IMR-90 (cell line): ENCODE measurements at places on chromosomes 6 and 20. TPM values are rescaled to one million over a fixed set of nuclear protein-coding genes. Genes with fewer than 3 reads are reported as not detected.

Gene TTK
- 21.5 and 35.3 TPM in 2 replicates for total RNA-seq

Gene TAAR2
- not detected in 2 replicates for total RNA-seq

Gene SPINT4
- total RNA-seq = not detected in 2 replicates

Gene ZC3H12D
- under 0.01 TPM in 1 of 2 replicates, not detected in the other for total RNA-seq

Gene POPDC3
- 25.8 and 29.4 TPM in 2 replicates for total RNA-seq

Gene CBLN4
- total RNA-seq = not detected in 2 replicates

Gene SGK2
- under 0.01 TPM in 1 of 2 replicates, not detected in the other for total RNA-seq

Gene ULBP2
- 7.2 and 7.9 TPM in 2 replicates for total RNA-seq

Gene VNN1
- not detected in 2 replicates for total RNA-seq

Gene AKAP7
- 0.54 and 3.3 TPM in 2 replicates for total RNA-seq

Gene KCNQ5
- total RNA-seq = 1.3 and 1.7 TPM in 2 replicates

Gene RAET1G
- 1.3 and 2.2 TPM in 2 replicates for total RNA-seq

Gene TFAP2B
- not detected in 2 replicates for total RNA-seq

Gene LZTS3
- total RNA-seq = 1.4 TPM in 2 replicates

Gene STMND1
- not detected in 2 replicates for total RNA-seq

Gene ATXN1
- 11.1 and 13.9 TPM in 2 replicates for total RNA-seq

Gene CNR1
- not detected in 2 replicates for total RNA-seq

Gene EYS
- under 0.01 TPM in 2 replicates for total RNA-seq

Gene UNC5CL
- not detected in 2 replicates for total RNA-seq

Gene DZANK1
- 0.54 and 0.83 TPM in 2 replicates for total RNA-seq

Gene HEY2
- total RNA-seq = not detected in 2 replicates

Gene CAGE1
- under 0.01 TPM in 1 of 2 replicates, not detected in the other for total RNA-seq

Gene OR12D3
- total RNA-seq = not detected in 2 replicates

Gene THBD
- total RNA-seq = under 0.01 TPM in 1 of 2 replicates, not detected in the other

Gene EFCAB8
- not detected in 2 replicates for total RNA-seq

Gene DYNLT2
- total RNA-seq = 0.36 and 1.1 TPM in 2 replicates

Gene SALL4
- not detected in 2 replicates for total RNA-seq

Gene IYD
- total RNA-seq = not detected in 2 replicates

Gene SNX14
- total RNA-seq = 61.8 and 116 TPM in 2 replicates

Gene HLA-DOB
- 0.28 and 0.36 TPM in 2 replicates for total RNA-seq

Gene C6orf163
- 0.90 and 1.7 TPM in 2 replicates for total RNA-seq

Gene NKX2-2
- total RNA-seq = not detected in 2 replicates

Gene TUBB2B
- 13.3 and 13.6 TPM in 2 replicates for total RNA-seq

Gene C20orf204
- total RNA-seq = 0.18 and 0.28 TPM in 2 replicates

Gene CYP24A1
- not detected in 2 replicates for total RNA-seq
